ENCODE measurements at places on chromosomes 5 and 9.

GRCh38 chr9:5719100-5719926 is 90.4 kb downstream of the RIC1 start:
- no peak for DNase-seq

DNA sequence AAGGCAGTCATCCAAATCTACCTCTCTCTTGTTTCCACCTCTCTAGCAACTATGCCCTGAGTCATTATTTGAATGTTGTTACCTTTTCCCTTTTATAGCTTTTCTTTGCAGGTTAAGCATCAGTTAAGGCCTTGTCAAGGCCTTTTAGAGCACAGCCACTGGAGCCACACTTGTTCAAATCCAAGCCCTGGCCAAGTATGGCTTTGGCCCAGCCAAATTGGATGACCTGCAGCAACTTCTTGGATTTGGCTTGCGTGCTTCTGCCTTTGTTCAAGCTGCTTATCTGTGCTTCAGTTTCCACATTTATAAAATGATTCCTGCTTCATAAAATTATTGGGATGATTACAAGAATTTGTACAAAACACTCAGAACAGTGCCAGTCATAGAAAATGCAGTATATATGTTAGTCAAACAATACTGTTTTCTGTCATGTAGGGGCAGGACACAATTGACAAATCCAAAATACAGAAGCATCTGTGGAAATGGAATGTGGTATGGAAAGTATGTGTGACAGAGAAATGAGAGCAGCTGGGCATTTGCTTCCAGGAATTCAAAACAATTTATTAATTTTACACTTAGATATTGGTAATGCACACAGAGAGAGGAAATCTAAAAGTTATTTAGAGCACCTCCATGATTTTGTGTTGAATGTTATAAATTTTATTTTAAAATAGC is 17.9 kb upstream of the RLN1 start:
- DNase-seq: no peak

DNA sequence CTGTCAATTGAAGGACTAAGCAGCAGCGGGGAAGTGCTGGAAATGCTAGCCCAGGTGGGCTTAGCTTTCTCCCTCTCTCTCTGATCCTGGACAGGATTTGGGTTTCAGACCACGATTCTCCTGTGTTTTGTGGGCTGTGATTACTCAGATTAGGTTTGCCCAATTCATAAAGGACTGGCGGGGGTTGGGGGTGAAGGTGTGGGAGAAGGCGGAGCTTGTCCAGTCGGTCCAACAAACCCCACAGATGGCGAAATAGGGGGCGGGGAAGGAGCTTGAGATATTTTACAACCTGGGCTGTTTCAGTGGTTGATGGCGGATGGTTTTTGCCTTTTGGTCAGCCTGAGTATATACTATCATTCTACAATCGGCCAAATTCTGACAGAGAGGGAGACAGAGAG is 35.2 kb downstream of the PCDHAC2 start:
- DNase-seq: no peak

DNA sequence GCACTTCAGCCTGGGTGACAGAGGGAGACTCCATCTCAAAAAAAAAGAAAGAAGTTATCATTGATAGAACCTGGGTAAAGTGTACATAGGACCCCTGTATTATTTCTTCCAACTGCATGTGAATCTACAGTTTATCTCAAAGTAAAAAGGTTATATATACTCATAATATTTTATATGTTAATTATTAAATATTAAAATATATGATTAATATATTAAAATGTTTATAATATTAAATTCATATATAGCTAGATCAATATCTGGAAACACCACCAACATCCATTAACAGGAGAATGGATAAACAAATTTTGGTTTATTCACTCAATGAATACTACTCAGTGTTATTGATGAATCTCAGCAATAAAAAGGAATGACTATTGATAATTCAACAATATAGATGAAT is 19.7 kb downstream of the C5orf15 start:
- no peak for DNase-seq

DNA sequence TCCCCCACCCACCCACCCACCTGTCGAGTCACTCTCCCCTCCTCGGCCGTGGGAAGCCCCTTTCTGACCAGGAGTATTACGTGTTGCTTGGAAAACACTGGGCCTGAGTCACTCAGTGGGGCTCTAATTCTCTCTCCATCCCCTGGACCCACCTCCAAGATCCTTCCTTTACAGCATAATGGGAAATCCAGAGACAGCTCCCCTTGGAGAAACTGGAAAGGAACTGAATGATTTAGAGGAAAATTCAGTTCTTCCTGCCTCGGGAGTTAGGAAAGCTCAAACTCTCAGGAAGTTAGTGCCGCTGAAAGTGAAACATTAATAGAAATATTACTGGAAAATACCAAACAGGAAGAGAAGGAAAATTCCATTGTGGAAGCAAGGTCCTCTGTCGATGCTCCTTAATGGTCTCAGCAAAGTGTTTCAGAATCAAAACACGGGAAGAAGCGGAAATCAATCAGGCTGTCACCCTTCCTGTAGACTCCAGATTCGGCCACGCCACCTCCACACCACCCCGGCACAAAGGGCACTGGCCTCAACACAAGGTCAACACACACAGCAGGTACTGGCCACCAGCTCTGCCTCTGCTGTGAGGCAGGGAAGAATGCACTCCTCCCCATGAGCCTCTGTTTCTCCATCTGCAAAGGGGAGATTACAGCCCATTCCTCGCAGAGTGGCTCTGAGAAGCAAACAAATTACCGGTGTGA is 9.6 kb downstream of the SHB start:
- DNase-seq: no peak

- no peak for DNase-seq
Measured at GRCh38 chr5:68519143-68519542, 303.6 kb downstream of the PIK3R1 start.

- DNase-seq: no peak
Measured at GRCh38 chr5:14218897-14219573, 75.9 kb downstream of the TRIO start.

DNA sequence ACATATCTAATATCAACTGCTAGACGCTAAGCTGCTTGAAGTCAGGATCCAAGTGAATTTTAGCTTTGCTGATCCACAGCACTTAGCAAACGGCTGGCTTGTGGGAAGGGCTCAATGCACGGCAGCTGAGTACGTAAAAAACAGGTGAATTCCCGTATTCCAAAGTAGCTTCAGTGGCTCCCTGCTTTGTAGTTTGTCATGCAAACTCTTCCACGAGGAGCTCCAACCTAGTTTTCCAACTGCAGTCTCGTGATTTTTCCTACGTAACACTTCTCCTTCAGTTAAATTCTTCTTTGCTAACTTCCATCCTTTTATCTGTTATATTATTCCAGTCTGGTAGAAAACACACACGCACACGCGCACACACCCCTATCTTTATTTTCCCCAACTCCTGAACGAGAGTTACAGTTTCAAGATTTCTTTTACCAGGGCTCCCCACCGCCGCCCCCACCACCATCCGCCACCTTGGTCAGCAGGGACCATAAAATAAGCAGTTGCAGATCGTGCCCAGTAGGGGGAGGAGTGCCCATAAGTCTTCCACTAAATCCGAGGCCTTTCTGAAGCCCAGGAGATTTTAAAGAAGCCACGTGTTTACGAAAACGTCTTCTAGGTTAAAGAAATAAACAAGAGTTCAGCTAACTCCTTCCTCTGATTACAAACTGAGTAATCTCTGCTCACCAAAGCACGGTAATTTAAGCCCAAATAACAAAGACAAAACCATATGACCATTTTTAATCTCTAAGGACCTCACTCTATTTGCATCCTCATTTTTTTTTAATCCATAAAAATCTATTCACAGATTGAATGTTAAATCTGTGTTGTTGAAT is 34.8 kb upstream of the TRIO start:
- DNase-seq: no peak

DNA sequence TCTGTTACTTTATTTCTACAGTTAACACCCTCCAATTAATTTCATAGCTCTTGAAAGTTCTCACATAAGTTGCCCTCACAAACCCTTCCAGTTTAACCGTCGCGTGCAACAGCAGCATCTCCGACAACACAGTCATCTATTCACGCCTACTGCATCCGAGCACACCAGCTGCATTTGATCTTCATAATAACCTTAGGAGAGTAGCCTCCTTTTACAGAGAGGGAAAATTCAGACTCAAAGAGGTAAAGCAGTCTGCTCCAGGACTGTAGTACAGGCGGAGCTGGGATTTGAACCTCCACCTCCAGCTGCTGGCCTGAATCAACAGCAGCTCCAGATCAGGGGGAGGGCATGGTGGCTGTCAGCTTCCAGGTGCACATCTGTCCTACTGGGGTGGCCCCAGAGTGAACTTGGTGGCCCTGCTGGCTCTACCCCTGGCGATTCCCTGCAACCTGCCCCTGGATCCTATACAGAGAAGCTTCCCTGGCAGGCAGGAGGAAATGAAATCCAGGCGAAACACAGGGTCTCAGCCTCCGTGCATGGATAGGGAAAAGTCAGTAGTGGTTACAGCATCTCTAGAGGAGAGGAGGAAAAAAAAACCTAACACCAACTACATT is 71.6 kb upstream of the UNC5A start:
- no peak for DNase-seq

- DNase-seq: no peak
Measured at GRCh38 chr9:134546746-134547145, 94.9 kb upstream of the COL5A1 start.

GRCh38 chr5:95281226-95281625 is 3.7 kb downstream of the MCTP1 start:
- DNase-seq: no peak

- DNase-seq: no peak
Measured at GRCh38 chr5:57666582-57666981, 184.0 kb upstream of the ACTBL2 start.

GRCh38 chr9:84512493-84512892 is 157.0 kb upstream of the NTRK2 start:
- DNase-seq: no peak

Measured in activated CD4-positive, alpha-beta T cell treated with anti-CD3 and anti-CD28 coated beads for 24 hours (primary cell).